Fibroblast of villous mesenchyme (primary cell): ENCODE measurements at places on chromosomes 16 and 17. TPM values are rescaled to one million over a fixed set of nuclear protein-coding genes. Genes with fewer than 3 reads are reported as not detected.

Gene C1QL1
- total RNA-seq, result 0.43 and 0.97 TPM in 2 replicates

Gene KRT39
- not detected in 2 replicates for total RNA-seq

Gene NOS2
- not detected in 2 replicates for total RNA-seq

Gene ZNF319
- 5.5 and 6.0 TPM in 2 replicates for total RNA-seq

Gene KRTAP17-1
- not detected in 2 replicates for total RNA-seq

Gene VTN
- 5.2 and 10.0 TPM in 2 replicates for total RNA-seq

Gene KRT27
- total RNA-seq, result not detected in 2 replicates

DNA sequence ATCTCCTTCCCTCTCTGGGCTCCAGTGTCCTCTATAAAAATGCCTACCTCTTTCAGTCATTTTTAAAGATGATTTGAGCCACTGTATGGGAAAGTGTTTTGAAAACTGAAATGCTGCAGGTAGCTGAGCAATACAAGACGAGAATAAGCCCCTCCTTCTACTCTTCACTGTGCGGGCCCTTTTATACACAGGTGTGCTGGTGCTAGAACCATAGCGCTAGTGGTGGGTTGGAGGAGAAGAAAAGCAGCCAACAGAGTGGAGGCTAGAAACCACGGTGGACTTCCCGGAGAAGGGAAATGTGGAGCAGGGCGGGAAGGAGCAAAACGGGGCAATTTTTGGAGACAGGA lies 58.2 kb upstream of the DLX4 start:
- DNase-seq, result no peak

- DNase-seq, result no peak
Measured at GRCh38 chr16:58678716-58679115, 5.9 kb downstream of the SLC38A7 start.

DNA sequence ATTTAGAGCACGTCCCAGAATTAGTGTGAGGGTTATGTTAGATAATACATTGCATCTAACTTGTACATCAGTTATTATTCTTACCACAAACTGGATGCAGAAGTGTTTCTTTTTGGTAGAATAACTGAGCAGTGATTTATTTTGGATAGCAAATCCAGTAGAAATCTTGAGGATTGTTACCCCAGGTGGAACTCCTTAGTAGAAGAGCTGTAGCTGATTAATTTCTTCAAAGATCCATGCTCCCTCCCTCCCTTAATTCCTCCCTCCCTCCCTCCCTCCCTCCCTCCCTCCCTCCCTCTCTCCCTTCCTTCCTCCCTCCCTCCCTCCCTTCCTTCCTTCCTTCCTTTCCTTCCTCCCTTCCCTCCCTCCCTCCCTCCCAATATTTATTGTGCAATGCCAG lies 337.7 kb downstream of the CA10 start:
- no peak for DNase-seq

- no peak for DNase-seq
Measured at GRCh38 chr17:39674702-39675389, 6.6 kb downstream of the PNMT start.

GRCh38 chr17:45020354-45021138 lies 30.9 kb downstream of the DCAKD start:
- DNase-seq, result no peak

- DNase-seq, result no peak
Measured at GRCh38 chr17:57365420-57365819, 109.1 kb downstream of the MSI2 start.

GRCh38 chr16:23836404-23837311 lies 875 bp downstream of the PRKCB start:
- DNase-seq, result no peak

DNA sequence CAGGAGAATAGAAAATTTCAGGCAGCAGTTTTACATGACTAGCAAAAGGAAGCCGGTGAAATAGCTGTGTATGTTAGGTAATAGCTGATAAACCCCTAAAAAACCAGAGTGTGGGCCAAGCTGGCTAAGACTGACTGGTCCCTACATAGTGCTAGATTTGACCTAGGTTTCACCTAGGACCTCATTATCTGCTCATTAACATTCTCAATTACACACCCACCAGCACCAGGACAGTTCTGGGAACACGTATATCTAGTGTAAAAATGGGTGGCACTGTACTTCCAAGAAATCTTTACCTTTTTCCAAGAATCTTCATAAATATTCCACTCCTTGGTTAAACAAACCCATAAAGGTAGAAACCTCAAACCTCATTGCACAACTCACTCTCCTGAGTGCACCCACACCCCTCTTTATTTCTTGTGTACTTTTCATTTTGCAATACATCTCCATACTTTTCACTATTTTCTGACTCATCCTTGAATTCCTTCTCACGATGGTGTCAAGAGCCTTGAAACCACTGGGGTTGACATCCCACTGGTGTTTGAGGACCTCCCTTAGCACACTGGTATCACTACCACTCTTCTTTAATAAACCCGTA lies 262.7 kb upstream of the KCNJ16 start:
- DNase-seq, result peak; percentile 22

- DNase-seq, result peak; percentile 60
Measured at GRCh38 chr17:66677201-66677981, 157.5 kb upstream of the CACNG5 start.

GRCh38 chr16:8589900-8590688 lies at the start of gene TMEM114:
TSS of gene TMEM114 (minus strand) at chr16:8590511. CDS start at chr16:8589838, 673 bp downstream.
- no peak for DNase-seq

DNA sequence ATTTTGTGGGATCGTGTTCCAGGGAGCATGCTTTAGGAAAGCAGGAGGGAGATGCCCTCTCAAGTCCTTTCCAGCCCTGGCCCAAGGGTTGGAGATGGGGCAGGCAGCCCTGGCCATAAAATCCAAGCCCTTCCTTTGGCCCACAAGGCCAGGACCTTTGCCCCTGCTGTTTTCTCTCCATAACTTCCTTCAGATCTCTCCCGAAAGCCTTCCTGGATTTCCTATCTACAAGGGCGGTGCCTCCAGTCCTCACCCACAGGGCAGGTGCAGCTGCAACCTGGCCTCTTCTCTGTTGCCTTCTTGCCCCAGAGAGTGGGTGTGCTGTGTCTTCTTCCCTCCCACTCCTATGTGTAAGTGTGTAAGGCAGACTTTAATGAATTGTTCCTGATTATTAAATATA lies 8.5 kb upstream of the PDP2 start:
- no peak for DNase-seq

- DNase-seq, result no peak
Measured at GRCh38 chr17:47709594-47709993, 15.6 kb downstream of the TBKBP1 start.

DNA sequence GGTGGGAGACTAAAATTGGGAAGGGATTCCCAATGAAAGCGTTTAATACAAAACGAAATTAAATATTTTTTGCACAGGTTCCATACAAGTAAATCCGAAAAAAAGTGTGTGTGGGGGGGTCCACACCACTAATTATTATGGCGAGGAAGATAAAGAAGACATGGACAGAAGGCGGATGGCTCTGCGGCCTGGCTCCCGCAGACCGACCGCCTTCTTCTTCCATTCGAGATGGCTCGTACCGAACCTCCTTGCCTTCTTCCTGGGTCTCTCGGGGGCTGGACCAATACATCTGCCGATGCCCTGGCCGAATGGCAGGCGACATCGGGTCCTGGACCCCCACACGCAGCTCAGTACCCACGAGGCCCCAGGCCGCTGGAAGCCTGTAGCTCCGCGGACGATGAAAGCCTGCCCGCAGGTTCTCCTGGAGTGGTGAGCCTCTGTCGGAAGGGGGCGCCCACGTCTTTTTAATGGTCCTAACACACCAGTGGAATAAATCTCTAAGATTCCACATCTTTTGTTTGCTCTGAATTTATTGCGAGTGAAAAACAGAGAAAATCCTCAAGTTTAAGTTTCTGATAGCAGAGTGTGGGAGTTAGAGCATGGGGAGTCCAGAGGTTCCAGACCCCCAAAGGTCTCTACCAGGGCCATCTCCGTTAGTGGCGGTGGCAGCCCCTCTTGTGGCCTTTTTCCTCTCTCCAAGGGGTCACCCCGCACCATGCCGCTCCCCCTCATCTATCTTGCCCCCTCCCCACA lies 1.4 kb downstream of the PRAC2 start:
- DNase-seq, result peak; percentile 85

- DNase-seq, result peak; percentile 45
Measured at GRCh38 chr16:8819411-8820034, 21.9 kb downstream of the PMM2 start.

DNA sequence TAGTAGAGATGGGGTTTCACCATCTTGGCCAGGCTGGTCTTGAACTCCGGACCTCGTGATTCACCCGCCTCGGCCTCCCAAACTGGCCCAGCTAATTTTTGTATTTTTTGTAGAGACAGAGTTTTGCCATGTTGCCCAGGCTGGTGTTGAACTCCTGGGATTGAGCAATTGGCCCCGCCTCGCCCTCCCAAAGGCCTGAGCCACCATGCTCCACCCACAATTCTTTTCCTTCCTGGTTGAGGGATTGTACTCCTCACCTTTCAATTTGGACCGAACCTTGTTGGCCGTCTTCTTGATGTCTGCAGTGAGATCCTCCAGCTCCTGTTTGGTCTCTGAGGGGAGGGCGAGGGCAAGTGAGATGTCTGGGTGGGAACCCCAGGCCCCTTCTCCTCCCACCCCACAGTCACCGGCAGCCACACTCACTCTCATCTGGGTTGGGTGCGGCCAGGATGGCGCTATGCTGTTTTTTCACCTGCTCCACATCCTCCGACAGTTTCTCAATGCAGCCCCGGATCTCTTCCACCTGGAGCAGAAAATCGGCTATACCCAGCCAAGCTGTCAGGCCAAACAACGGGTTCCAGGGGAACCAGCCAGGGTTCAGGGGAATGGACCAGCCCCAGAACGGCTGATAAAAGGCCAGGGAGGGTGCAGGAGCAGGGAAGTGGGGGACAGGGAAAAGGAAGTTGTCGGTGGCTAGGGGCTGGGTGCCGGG lies 9.6 kb downstream of the STX1B start:
- no peak for DNase-seq

DNA sequence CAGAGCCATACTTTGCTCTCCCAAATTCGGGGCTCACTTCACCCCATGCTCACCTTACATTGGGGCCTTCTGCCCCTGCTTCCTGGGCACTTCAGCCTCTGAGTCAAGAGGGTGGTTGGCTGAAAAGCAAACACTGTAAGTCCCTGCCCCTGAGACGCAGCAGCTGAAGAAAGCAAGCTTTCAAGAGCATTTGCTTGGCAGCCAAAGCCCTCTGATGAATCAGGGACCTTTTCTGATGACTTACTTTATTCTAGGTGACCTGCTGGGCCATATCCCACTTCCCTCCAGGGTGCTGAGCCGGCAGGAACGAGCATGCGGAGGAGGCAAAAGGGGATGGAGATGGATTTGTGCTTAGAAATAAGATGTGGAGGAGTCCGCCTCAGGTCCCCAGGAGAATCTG lies 147.0 kb upstream of the TNRC6C start:
- DNase-seq, result no peak
